ENCODE measurements at places on chromosomes 6 and 20.

DNA sequence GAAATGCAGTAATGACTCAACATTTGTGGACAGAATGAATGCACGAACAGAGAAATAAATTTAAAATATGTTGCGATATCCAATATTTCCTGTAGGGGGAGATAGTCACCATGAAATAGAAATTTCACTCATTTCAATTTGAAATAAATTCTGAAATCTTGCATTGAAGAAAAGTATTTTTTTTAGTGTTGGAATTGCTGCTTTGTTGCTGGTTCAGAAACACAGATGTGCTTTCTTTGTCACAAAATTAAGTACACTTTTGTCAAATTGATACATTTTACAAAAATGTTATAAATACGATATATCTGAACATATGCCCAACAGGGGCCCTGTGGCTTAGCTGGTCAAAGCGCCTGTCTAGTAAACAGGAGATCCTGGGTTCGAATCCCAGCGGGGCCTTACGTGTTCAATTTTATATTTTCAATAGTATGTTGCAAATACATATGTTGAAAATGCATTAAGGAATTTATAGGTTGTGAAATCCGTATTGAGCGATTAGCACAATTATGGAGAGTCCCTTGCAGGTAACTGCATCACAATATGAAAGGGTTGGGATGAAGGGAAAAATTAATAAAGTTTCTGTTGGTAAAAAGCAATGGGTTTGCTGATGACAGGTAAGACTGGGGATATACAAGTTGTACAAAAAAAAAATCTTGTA is 85.4 kb upstream of the PRSS16 start:
- DNase-seq = no peak

GRCh38 chr20:35215066-35215956 is 11.2 kb upstream of the MMP24 start:
- no peak for DNase-seq

DNA sequence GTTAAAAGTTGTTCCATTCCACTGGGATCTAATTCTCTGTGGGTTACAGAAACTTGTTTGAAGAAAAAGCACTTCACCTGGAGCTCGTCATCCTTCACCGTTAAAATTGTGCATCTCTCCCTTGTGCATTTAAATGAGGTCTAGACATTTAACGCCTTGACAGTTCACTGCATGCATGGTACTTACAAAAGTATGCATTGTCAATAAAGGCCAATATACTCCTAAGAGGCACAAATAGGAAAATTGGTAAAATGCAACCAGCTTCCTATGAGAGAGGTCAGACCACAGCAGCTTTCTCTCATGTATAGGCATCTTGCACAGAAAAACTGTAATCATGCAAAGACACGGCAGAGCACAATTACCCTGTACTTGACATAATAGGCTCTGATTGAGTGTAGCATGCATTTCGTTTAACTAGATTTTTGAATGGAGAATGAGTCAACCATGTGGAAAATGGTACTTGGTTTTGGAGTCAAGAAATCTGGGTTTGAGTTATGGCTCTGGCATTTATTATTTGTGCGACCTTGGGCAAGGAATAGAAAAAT is 378.5 kb downstream of the RFPL4B start:
- DNase-seq = no peak

- no peak for DNase-seq
These were observed 125.9 kb upstream of the MLIP start for GRCh38 chr6:53985366-53985765.

DNA sequence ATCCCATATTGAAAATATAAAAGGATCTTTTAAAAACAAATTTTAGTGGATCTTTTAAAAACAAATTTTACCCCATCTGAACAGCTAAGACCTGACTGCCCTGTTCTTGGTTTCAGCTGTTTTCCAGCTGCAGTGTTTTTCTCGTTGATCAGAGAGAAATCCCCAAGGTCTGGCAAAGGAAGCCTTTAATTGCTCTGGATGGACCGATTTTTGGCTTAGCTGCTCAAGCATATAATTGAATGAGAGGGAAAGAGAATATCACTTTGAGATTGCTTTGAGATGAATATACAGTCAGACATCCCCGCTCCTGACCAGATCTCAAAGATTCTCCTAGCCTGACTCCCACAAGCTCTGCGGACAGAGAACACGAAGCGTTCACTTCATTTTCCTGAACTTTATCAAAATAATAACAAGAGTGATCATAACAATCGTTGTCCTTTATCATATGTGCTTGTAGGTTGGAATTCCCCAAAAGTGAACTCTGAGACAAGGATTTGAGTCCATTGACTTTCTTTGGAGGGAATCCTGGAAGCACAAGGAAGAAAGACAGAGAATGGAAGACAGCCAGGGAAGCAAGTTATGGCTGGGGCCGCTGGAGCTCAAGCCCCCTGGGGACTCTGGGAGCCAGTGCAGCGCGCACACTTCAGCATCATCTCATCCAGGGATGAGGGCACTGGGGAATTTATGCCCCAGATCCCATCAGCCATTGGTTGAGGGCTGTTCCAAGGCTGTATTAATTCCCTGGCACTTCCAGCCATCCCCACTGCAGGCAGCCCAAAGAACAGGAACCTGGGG is 101.3 kb downstream of the SNX5 start:
- DNase-seq = no peak

DNA sequence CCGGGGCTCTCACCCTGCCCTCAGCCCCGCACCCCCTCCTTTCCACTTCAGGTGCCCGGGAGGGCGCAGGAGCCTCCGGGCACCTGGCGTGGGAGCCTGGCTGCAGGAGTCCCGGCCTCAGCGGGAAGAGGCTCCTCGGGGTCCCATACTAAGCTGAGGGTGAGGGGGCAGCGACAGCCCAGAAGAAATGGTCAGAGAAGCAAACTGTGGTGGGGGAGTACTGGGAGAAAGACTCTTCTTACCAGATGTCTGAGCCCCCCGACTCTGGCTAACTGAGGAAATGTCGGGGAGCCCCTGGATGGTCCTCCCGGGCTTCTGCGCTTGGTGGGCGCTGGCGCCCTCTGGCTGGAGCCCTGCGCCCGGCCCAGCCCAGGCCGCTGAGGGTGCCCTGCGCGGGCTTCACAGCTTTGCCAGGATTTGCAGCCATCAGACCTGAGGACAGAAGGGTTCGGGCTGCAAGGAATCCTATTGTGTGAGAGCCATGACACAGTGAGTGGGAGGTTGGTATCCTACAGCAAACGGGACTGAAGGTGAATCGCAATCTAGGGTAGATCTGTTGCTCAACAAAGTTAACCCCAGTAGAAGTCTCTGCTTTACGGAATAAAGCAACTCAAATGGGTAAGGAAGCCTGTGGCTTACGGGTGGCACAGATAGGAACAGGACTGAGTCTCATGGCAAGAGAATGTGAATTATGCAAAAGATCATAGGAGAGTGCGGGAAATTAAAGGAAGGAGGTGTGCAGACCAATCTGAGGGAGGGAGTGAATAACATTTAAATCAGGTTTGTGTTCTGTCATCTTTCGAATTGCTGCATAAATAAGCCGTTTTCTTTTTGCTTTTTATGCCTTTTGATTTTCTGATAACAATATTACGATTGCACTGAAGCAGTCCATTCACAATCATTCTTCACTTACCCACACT is 639 bp upstream of the RCAN2 start:
- no peak for DNase-seq

GRCh38 chr6:13788820-13789219 is 25.5 kb downstream of the MCUR1 start:
- DNase-seq = no peak

- peak; percentile 24 for DNase-seq
These were observed 19.0 kb downstream of the PXDC1 start for GRCh38 chr6:3732345-3733141.
